ENCODE measurements at places on chromosomes 13 and 19.

DNA sequence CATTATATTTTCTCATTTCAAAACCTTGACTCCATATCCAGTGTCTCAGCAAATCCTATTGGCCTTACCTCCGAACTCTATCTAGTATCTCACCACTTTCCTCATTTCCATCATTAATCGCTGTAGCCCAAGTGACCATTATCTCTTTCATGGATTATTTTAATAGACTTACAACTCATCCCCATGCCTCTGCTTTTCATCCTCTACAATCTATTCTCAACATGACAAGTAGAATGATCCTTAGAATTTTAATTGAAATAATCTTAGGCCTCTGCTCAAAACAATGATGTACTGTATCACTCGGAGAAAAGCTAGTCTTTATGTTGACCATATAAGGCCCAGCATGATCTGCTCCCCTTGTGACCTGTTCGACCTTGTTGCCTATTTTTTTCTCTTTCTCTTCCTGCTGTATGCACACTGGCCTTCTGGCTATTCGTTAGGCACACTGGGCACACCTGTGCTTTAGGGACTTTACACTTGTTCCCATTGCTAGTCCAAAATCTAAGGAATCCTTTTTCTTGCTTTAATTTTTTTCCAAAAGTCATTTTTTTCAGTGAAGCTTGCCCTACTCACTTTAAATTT lies 21.4 kb downstream of the DNAJC15 start:
- no peak for DNase-seq

DNA sequence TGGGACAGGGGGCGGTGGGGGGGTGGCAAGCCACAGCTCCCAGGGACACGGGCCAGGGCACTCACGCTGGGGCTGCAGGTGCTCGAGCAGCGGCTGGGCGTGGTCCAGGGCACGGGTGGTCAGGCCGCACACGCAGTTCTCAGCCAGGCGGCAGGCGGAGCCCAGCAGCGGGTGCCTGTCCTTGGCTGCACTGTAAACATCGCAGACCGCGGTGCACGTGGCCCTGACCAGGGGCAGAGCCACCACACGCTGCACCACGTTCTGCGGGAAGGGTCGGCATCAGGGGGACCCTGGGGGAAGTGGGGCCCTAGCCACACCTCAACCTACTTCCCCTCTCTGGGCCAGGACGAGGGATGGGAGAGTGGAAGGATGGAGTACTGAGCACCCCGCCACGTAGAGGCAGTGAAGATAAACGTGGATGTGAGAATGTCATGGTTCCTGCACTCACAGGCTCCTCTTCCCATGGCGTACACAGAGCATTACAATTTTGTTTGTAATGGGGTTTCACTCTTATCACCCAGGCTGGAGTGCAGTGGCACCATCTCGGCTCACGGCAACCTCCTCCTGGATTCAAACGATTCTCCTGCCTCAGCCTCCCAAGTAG lies 3.4 kb downstream of the PLIN5 start:
- no peak for DNase-seq

- no peak for DNase-seq
Observed at GRCh38 chr13:34161931-34162543, 344.1 kb downstream of the RFC3 start.

- no peak for DNase-seq
Observed at GRCh38 chr13:101739382-101740178, 287.1 kb downstream of the ITGBL1 start.

- peak; percentile 91 for DNase-seq
Observed at GRCh38 chr13:30744056-30744680, 8.8 kb downstream of the ALOX5AP start.

- no peak for DNase-seq
Observed at GRCh38 chr13:77893066-77893465, 25.6 kb downstream of the EDNRB start.

DNA sequence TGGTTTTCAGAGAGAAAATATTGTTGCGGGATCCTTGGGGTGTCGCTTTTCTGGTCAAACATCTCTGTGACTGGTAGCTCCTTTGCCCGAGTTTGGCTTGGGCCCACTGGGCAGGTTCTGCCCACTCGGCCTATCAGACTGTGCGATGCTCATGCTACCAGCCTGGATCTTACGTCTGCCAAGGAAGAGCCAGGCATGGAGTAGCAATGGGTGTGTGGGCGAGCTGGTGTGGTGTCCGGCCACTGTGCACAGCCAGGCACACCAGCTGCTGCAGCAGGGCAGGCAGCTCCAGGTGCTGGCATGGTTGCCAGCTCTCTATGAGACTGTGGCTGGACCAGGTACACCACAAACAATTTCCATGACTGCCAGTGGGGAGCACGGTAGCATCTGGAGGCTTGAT lies 1351.8 kb upstream of the PCDH20 start:
- no peak for DNase-seq

DNA sequence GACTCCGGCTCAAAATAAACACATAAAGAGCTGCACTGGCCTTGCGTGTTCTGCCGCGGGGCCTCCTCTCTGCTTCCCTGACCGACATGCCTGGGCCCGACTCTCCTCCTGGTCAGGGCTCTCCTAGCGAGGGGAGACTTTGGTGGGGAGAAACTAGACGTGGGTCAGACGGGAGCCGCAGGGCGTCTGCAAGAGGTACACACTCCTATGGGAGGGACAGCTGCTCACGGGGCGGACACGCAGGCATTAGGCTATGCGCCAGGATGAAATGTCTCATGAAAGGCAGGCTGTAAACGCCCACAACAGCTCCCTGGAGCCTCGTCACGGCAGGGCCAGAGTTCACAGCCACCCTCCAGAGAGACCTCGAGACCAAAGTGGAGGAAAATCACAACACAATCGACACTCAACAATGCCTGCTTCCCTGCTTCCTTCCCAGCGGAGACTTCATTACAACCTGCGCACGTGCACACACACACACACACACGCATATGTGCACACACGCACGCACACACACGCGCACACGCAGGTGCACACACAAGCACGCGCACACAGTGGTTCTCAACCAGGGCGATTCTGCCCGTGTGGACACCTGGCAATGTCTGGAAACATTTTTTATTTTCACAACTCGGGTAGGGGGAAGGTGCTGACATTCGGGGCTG lies 5.8 kb downstream of the SLC39A3 start:
- no peak for DNase-seq

- peak; percentile 87 for DNase-seq
Observed at GRCh38 chr19:511101-511851, 4.0 kb downstream of the TPGS1 start.

DNA sequence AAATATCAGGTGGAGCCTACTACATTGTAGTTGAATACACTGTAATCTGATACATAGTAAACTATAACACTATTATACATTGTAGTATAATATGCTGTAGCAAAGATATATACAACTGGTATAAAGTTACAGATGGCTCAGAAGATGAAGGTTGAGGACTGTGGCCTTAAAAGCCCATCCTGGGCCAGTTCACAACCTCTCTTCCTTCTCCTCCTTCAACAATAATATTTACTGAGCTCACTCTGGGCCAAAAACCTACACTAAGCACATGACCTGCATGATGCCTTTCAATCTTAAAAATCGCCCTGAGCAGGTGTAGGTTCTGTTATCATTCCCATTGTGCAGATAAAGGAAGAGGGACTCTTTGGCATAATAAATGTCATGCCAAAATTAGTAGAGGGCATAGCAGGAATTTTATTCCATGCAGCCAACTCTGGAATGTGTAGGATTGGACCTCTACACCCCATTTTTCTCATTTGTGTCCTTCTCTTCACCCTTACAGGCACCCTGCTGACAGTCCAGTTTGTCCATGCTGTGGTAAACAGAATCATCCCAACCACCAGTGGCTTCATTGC lies 14.6 kb upstream of the SIN3B start:
- no peak for DNase-seq

GRCh38 chr19:47271949-47272348 lies 2.7 kb upstream of the INAFM1 start:
- DNase-seq, result no peak

DNA sequence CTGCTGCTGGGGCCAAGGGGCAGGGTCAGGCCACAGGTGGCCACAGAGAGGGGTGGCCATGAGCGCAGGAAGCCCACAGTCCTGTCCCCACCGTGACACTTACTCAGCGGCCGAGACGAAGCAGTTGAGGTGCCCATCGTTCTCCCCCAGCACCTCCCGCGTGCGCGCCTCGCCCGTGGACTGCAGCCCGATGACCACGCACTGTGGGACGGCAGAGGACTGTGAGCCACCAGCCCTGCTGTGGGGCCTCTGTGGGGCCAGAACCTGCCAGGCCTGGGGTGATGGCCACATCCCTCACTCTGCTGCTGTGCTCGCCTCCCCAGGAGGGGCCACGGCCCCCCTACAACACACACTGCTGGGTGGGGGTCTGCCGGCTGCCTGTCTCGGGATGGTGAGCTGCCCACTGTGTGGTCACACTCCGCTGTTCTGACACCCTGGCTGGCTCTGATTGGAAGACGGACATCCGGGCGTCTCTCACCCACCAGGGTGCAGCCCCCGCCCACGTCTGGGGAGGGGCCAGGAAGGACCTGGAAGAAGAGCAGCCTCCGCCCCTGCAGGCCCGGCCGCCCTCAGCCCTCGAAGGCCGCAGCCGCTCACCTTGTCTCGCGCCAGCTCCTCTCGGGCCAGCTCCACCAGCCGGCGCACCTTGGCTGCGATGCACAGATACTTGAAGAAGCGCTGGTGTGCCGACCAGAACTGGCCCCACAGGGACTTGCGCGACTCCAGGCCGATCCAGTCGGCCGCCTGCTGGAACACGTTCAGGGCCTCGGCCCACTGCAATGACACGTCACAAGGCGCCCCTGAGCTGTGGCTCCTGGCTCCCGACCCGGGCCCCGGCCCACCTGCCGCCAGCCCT lies 13.2 kb downstream of the GPX4 start:
- DNase-seq, result no peak
